HFFc6 (cell line): ENCODE measurements at places on chromosomes 16 and 17. TPM values are rescaled to one million over a fixed set of nuclear protein-coding genes. Genes with fewer than 3 reads are reported as not detected.

Gene GRB7
- 0.18 TPM in 1 of 3 replicates, not detected in the others for total RNA-seq

GRCh38 chr16:88070341-88070740 lies 119.1 kb downstream of the BANP start:
- H3K27ac ChIP-seq: no peak overlapping the region
- H3K36me3 ChIP-seq: no peaks in the 10 kb centered on the region
- no peak for DNase-seq
- no peaks in the 10 kb centered on the region for H3K4me1 ChIP-seq
- no peak overlapping the region for H3K4me3 ChIP-seq
- H3K27me3 ChIP-seq: no peaks in the 10 kb centered on the region; the same call in 1 of the 2 replicates

GRCh38 chr16:10646581-10647263 lies 48.0 kb downstream of the TEKT5 start:
- no peak overlapping the region for H3K4me3 ChIP-seq
- H3K4me1 ChIP-seq: no peaks in the 10 kb centered on the region
- H3K27me3 ChIP-seq: peaks cover 10% of the 10 kb centered on the region
- no peaks in the 10 kb centered on the region for H3K36me3 ChIP-seq
- DNase-seq: no peak

DNA sequence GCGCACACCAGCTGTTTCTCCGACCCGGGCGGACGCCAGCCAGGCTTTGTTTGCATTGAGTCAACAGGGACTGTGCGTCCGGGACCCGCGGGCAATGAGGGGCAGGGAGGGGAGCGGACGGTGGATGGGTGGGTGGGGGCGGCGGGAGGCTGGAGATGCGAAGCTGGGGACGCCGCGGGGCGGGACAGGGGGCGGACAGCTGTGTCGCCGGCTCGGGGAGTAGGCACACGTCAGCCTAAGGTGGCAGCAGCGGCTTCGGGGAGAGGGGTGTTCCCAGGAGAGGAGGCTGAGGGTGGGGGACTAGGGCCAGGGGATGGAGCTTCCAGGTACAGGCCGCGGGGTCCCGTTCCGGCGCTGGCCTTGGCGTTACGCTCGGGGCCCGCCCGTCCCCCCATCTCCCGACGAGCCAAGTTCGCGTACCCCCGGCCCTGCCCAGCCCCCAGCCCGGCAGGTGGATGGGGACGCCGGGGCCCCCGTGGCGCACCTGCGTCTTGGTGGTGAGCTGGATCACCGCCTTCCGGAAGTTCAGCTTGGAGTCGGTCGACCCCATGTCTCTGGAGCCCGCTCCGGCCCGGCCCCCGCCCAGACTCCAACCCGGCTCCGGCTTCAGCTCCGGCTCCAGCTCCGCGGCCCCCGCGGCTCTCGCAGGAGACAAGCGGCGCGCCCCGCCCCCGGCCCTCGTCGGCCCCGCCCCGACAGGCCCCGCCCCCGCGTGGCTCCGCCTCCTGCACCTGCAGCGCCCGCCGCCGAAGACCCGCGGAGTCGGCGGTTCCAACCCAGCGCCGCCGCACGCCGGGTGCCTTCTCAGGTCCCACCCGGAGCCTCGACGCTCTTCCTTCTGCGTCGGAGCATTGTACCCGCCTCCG lies at the start of gene HID1:
HID1 (minus strand) TSS at position 653 of the 866 bp plus-strand sequence; CDS start at position 550, 103 bp downstream.
- H3K36me3 ChIP-seq: peaks cover 5% of the 10 kb centered on the region; the same call in 1 of the 2 replicates
- peak within 1 kb of the TSS; percentile 63 for H3K4me3 ChIP-seq
- peaks cover 26% of the 10 kb centered on the region for H3K27me3 ChIP-seq
- peaks cover 7% of the 10 kb centered on the region for H3K4me1 ChIP-seq
- H3K27ac ChIP-seq: no peak within 1 kb of the TSS

- H3K36me3 ChIP-seq: no peaks in the 10 kb centered on the region
- H3K27ac ChIP-seq: no peak overlapping the region
- H3K4me3 ChIP-seq: no peak overlapping the region
Observed at GRCh38 chr17:4748686-4749085, 9.0 kb upstream of the CXCL16 start.
